ENCODE measurements at places on chromosomes 5 and 9. TPM values are rescaled to one million over a fixed set of nuclear protein-coding genes. Genes with fewer than 3 reads are reported as not detected.

DNA sequence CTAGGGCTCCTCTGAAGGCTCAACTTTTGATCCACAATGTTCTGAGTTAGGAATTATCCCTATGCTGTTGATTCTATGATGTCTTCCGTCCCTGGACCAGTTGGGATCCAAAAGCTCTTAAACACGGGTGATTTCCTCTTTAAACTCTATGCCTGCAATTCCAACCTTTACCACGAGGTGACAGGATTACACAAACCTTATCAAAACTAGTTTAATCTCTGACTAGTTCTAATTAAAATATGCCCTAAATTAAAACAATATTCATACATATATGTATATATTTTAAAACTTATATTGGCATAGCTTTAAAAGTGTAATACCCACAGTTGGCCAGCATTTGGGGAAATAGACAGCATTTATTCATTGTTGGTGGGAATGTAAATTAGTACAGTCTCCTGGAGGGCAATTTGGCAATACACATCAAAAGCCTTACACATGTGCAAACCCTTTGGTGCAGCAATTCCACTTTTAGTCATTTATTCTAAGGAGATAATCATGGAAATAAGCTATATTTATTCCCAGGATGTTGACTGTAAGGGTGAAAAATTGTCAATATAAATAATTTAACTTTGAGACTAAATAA, 51.6 kb upstream of the PHYKPL start:
- no peak for DNase-seq

DNA sequence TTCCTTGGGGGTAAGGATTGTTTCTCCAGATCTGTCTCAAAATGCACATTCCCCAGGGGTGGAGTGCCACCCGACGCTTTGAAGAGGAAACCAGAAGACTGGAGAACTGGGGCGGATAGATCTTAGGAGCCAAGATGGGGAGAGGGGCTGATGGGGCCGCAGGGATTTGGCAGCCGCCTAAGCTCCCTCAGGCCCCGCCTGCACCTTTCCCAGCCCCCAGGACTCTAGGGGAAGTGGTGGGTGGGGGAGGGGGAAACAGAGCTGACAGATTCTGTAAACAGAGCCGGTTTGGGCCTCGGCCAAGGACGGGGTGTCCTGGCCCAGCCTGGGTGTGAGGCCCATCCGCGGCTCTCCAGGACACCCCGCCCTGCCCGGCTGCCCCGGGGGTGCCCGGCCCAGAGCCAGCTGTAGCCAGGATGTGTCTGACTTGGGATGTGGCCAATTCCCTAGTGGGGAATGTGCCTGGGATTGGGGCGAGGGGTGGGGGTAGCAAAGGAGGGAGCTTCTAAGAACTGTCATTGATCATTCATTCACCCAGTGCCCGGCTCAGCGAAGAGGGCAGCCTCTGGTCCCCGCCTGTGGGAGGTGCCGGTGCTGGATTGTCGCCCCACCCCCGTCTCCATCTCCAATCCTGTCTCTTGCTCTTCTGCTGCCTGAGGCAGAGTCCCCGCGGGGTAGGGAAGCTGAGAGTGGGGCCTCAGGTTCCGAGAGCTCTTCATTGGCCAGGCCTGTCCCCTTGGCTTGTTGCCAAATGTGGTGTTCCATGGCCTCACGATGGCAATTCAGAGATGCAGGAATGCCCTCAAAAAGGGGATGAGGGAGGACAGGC, 54.8 kb upstream of the CDKN2AIPNL start:
- peak; percentile 99 for DNase-seq

- DNase-seq: no peak
Measured at GRCh38 chr5:143258559-143259253, 144.8 kb downstream of the NR3C1 start.

TEX48 gene
- total RNA-seq: not detected

DDX46 gene
- 34.7 TPM for total RNA-seq
